ENCODE measurements at places on chromosomes 7 and 10. TPM values are rescaled to one million over a fixed set of nuclear protein-coding genes. Genes with fewer than 3 reads are reported as not detected.

The ABLIM1 gene
- 157 TPM for total RNA-seq

The CDHR3 gene
- 0.93 TPM for total RNA-seq

The FAS gene
- 72.9 TPM for total RNA-seq

The NCF1 gene
- total RNA-seq = 0.50 TPM

The LANCL2 gene
- total RNA-seq = 11.1 TPM

The ANXA8 gene
- total RNA-seq = not detected

The FAM131B gene
- total RNA-seq = 1.7 TPM

The ADAP1 gene
- total RNA-seq = 8.0 TPM

The COL1A2 gene
- total RNA-seq = 0.26 TPM

DNA sequence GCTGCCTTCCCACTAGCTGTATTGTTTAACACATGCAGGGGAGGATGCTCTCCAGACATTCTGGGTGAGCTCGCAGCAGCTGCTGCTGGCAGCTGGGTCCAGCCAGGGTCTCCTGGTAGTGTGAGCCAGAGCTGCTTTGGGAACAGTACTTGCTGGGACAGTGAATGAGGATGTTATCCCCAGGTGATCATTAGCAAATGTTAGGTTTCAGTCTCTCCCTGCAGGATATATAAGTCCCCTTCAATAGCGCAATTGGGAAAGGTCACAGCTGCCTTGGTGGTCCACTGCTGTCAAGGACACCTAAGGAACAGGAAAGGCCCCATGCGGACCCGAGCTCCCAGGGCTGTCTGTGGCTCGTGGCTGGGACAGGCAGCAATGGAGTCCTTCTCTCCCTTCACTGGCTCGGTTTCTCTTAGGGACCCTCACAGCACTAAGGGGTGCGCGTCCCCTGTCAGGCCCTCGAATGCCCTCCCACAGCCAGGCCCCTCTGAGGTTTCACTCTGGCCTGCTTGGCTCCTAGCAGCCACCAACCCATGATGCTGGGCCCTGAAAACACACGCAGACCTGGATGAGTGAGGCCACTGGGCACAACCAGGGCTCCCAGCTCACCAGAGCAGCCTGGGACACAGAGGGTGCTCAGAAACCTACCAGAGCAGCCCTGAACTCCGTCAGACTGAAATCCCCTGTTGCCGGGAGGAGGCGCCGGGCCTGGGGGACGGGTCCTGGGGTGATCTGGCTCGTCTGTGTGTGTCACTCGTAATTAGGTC lies 173.0 kb upstream of the LANCL2 start:
- no peaks in the 10 kb centered on the region for H3K36me3 ChIP-seq
- H3K4me3 ChIP-seq = no peak overlapping the region
- H3K27ac ChIP-seq = no peak overlapping the region
- H3K4me1 ChIP-seq = no peaks in the 10 kb centered on the region

DNA sequence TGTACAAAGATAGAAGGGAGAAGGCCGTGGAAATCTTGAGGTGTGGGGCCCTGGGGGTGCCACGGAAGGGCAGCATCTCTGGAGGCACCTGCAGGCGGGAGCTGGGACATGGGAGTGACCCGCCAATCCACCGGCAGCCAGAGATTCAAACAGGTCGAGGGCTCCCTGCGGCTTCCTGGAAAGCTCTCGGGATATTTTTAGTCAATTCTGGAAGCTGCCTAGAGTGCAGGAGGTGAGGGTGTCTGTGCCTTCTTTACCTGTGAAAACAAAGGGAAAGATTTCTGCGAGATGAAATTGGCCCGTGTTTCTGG lies 16.6 kb downstream of the MNX1 start:
- H3K27me3 ChIP-seq = peaks cover 34% of the 10 kb centered on the region
- H3K36me3 ChIP-seq = no peaks in the 10 kb centered on the region
- no peak for DNase-seq
- H3K27ac ChIP-seq = no peak overlapping the region
- no peak overlapping the region for H3K4me3 ChIP-seq

DNA sequence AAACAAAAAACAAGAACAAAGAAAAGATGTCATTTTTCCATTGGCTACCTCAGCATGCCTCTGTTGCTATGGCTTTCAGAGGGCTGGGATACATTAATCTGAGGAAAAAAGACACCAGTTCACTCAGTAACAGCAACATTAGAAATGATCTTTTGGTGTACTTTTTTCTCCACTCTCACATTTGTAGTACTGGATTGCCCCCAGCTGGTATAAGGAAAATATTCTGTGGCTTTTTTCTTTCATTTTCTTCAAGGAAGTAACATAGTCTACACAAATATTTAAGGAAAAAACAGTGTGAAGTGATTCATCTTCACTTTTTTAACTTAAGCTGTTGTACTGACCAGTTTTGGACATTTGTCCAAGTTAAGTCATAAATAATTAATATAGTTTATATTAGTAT lies 482.3 kb downstream of the SORCS1 start:
- no peaks in the 10 kb centered on the region for H3K4me1 ChIP-seq

DNA sequence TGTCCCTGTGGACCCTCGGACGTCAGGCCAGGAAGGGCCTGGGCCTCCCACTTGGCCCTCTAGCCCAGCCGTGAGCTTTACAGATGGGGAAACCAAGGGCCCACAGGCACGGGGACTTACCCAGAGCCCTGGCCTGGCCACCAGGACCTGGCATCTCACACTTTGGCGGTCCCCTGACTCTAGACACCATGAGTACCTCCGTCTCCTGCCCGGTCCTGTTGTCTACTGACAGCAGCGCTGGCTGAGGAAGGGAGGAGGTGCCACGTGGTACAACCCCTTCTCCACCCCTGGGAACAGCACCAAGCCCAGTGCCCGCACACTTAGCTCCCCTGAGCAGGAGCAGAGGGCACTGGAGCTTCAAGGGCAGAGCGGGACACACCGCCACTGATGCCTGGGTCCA lies 26.1 kb downstream of the ADGRA1 start:
- peaks cover 2% of the 10 kb centered on the region for H3K27me3 ChIP-seq
- DNase-seq = no peak
- no peak overlapping the region for H3K4me3 ChIP-seq
- no peak overlapping the region for H3K27ac ChIP-seq

- no peak overlapping the region for H3K4me3 ChIP-seq
- no peak for DNase-seq
- peaks cover 51% of the 10 kb centered on the region for H3K27me3 ChIP-seq
- H3K36me3 ChIP-seq = no peaks in the 10 kb centered on the region
Observed at GRCh38 chr10:100642295-100642994, 102.9 kb upstream of the PAX2 start.

- DNase-seq = no peak
- H3K27ac ChIP-seq = no peak overlapping the region
- H3K36me3 ChIP-seq = no peaks in the 10 kb centered on the region
- no peak overlapping the region for H3K4me3 ChIP-seq
- peaks cover 13% of the 10 kb centered on the region for H3K27me3 ChIP-seq
Observed at GRCh38 chr7:74311305-74311744, 22.1 kb downstream of the CLIP2 start.

- H3K4me3 ChIP-seq = no peak overlapping the region
- no peaks in the 10 kb centered on the region for H3K36me3 ChIP-seq
- H3K27ac ChIP-seq = no peak overlapping the region
- H3K27me3 ChIP-seq = no peaks in the 10 kb centered on the region
- H3K4me1 ChIP-seq = no peaks in the 10 kb centered on the region
Observed at GRCh38 chr10:52811776-52812175, 39.2 kb upstream of the MBL2 start.

DNA sequence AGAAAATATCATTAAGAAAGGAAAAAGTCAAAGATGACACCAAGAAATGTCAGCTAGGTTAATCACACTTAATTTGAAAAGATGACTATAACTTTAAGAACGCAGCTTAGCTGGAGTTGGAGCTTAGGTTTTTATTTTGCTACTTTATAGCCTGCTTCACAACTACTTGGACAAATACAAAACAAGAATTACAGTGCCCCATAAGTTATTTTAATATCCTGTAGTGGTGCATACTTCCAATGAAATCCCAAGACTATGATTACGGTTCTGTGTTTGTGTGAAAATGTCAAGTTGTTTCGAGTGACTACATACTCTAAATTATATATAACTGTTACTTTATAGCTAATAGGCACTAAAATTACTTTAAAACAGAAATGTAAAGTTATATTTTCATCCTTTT lies 244.6 kb upstream of the MGMT start:
- no peaks in the 10 kb centered on the region for H3K27me3 ChIP-seq
- no peak overlapping the region for H3K4me3 ChIP-seq
- no peaks in the 10 kb centered on the region for H3K4me1 ChIP-seq
- H3K27ac ChIP-seq = no peak overlapping the region
- DNase-seq = no peak
- H3K36me3 ChIP-seq = no peaks in the 10 kb centered on the region

DNA sequence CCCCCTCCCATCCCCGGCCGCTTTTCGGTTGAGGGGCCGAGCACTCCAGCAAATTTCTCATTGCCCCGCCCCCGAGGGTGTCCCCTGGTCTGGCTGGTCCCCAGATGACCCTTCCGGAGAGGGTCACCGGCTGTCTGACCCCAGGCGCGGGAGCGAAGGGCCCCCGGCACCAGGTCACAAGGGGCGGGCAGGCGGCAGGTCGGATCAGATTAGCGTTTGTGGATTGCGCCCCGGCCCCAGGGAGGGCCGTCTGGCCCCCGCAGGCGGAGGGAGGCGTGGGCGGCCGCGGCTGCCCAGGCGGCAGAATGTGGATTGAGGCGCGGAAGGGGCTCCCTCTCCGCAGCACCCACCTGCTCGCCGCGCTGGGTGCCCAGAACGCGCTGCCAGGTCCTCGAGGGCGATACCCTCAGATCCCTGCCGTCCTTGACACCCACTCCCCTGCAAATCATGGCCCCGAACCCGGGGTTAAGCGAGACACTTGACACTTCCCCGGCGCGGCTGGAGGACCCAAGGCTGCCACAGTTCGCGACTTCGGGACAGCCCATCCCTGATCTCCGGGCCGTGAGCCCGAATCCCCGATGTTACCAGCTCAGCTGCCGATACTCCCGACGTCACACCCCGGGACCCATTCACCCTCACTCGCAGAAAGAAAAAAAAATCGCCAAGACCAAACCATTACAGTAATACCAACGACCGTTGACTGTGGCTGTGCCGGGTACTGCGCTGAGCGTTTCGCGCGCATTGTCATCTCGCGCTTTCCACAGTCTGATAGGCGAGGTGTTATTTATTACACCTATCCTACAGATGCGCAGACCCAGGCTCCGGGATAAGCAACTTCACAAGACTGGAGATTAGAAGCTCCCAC lies 953 bp downstream of the NODAL start:
- H3K27me3 ChIP-seq = peaks cover 39% of the 10 kb centered on the region
- H3K4me3 ChIP-seq = peak overlapping the region; percentile 49
- H3K36me3 ChIP-seq = peaks cover 2% of the 10 kb centered on the region
- peaks cover 8% of the 10 kb centered on the region for H3K4me1 ChIP-seq
